Upper lobe of right lung (tissue), 1 donor: ENCODE measurements at places on chromosomes 12 and 14. TPM values are rescaled to one million over a fixed set of nuclear protein-coding genes. Genes with fewer than 3 reads are reported as not detected.

GRCh38 chr14:105328678-105329390, 14.3 kb downstream of the PACS2 start:
- H3K27me3 ChIP-seq = no peaks in the 10 kb centered on the region
- peaks cover 38% of the 10 kb centered on the region for H3K4me1 ChIP-seq
- H3K4me3 ChIP-seq = no peak overlapping the region
- H3K36me3 ChIP-seq = no peaks in the 10 kb centered on the region

DNA sequence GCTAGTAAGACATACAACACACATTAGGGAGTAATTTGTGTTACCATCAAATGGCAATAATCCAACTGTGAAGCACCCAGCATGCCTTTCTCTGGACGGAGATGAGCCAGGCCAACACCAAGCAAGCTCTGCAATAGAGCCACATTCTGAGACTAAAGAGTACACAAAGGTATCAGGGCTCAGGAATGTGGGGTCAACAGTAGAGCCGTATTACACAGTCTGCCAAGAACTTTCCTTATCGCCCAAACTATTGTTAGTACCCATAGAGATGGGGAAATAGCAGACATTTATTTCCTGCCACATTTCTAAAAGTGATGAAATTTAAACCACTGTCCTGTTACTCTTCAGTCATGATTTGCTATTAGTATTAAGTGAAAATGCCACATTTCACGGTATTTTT, 113.7 kb downstream of the BMP4 start:
- no peak overlapping the region for H3K27ac ChIP-seq
- no peak overlapping the region for H3K4me3 ChIP-seq
- no peaks in the 10 kb centered on the region for H3K27me3 ChIP-seq
- no peak for DNase-seq

DNA sequence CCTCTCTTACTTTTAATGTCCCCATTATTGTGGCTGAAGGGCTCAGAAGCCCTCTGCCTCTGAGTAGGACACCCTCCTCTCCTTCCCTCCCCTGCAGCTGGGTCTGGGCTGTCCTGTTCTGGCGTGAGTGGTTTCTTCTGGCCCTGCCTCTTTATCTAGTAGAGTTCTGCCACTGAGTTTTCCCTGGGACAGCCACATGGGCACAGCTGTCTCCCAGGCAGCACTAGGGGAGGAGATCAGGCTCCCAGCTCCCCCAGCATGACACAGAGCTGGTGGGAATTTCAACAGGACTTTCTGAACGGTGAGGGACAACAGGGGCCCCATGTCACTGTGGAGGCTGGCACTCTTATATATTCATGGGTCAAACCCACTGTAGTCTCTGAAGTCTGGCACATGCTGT, 21.4 kb downstream of the TMEM132C start:
- H3K27me3 ChIP-seq = no peaks in the 10 kb centered on the region
- DNase-seq = no peak
- H3K27ac ChIP-seq = no peak overlapping the region
- H3K36me3 ChIP-seq = no peaks in the 10 kb centered on the region

The NEUROD4 gene
- total RNA-seq = not detected

The SERPINA9 gene
- not detected for total RNA-seq

The PLEK2 gene
- total RNA-seq = 2.5 TPM

The OVCH1 gene
- 2.0 TPM for total RNA-seq

The FBRSL1 gene
- total RNA-seq = 49.5 TPM
